ENCODE measurements at places on chromosomes 7 and 10.

GRCh38 chr7:15682751-15683245 lies 3.7 kb downstream of the MEOX2 start:
- DNase-seq, result no peak

DNA sequence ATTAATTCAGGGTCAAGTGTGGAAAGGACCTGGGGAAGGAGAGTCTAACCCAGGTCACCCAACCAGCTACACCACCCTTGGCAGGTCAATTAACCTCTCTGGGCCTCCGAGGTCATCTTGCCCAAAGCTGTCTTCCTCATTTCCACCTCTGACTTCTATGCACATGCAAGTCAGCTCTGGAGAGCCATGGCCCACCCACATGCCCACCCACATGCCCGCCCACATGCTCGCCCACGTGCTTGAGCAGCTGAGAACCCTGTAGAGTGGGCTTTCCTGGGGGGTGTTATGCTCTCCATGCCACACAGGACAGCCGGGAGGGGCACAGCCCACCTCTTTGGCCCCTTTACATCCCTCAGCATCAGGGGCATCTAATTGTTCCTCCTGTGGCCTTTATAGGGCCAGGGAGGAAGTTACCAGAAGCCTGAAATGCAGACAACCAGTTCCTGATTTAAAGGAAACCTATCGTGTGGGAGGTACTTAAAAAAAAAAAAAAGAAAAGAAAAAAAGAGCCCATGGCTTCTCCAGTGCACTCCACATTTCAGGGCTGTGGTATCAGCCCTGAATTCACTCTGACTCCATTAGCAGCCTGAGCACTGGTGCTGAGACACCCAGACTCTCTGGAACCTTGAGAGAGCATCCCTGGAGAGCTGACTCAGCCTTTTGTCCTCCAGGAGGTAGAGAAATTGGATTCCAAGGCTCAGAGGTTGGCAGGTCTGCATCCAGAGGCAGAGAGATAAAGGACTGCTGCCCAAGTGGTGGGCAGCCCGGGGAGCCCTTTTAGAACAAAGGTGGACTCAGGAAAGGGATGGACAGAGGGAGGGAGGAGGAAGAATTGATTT lies 176.2 kb upstream of the ZMIZ1 start:
- DNase-seq, result no peak

DNA sequence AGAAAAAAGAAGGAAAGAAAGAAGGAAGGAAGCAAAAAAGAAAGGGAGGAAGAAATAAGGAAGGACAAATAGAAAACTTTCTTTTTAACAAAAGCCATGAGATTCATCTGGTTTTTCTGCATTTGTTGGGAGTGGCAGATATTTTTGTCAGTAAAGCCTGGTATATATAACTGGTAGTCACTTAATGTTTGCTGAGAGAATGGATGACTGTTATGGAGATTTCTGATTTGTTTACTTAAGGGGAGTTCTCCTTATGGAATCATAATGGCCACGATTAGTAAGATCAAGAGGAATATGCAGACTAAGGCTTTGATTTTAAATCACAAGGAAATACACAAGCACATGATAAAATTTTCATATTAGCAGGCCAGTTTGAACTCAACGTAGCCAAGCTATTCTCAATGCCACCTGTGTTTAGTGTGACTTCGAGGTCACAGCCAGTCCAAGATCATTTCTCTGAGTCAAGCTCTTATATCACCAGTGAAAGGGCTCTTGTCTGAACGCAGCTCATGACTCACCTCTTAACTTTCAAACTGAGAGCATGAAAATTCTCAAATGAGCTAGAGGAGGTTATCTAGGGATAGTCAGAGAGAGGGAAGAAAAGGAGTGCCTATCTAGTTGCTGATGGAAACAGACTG lies 445.1 kb upstream of the ZMIZ1 start:
- no peak for DNase-seq

GRCh38 chr10:50312464-50313437 lies 61.4 kb upstream of the ASAH2 start:
- DNase-seq, result no peak

GRCh38 chr7:69625238-69625637 lies 27.0 kb downstream of the AUTS2 start:
- no peak for DNase-seq

DNA sequence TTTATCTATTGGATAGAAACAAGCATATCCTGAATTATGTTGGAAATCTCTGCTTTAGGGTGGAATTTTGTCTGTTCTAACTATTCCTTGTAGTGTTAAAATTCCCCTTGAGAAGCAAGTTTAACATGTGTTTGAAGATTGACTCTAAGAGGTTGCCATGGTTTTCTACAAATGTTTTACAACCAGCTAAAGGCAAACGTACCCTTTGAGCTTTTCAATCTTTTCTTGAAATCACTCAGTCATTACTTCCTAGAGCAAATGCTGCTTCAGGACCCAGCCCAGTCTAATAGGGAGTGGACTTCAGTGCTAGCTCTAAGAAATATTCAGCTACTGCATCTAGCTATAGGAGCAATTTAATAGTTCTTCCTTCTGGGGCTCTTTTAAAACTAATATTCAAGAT lies 118.8 kb upstream of the IFRD1 start:
- no peak for DNase-seq

GRCh38 chr10:88163572-88163971 lies 300.1 kb downstream of the PTEN start:
- no peak for DNase-seq

DNA sequence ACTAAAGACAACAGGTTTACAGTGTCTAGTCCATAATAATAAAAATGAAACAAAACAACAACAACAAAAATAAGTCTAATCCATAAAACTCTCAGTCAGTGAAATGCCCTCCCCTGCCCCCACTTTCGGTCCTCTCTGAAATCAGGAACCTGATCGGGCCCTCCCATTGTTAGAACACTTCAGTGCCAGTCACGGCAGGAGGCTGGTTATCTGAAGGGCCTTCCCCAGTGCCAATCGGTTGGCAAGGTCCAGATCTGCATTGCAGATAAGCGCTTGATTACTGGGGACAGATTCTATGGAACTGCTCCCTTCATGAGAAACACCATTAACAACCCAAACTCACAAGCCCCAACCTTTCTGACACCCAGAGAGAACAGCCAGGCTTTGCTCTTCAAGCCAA lies 72.2 kb upstream of the EEPD1 start:
- DNase-seq, result no peak

GRCh38 chr10:34237898-34238455 lies 577.1 kb downstream of the PARD3 start:
- DNase-seq, result no peak

- DNase-seq, result no peak
Observed at GRCh38 chr7:25732766-25733217, 419.2 kb upstream of the NFE2L3 start.

DNA sequence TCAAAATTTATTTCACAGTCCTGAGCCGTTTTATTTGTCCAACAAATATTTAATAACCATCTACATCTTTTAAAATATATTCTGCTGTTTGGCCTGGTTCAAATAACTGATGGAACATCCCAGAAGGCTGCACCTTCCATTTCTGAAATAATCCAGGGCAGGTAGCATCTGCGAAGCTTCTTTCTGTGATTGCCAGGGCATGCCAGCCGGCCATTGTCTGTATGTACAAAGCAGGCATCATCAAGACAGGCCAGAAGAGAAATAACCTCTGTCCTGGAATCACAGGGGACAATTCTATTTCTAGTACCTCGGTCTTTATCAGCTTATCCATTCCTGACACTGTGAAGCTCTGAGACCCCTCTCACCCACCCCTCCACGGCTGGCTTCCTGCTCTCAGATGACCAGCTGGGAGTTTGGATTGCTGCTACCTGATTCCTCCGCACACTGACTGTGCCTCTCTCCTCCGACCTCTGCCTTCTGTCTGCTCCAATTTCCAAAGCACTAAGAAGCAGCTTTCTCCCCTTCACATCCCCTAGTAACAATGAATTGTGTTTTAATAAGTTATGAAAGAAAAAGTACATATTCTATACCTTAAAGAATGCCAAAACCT lies 8.0 kb downstream of the DGKI start:
- DNase-seq, result no peak

DNA sequence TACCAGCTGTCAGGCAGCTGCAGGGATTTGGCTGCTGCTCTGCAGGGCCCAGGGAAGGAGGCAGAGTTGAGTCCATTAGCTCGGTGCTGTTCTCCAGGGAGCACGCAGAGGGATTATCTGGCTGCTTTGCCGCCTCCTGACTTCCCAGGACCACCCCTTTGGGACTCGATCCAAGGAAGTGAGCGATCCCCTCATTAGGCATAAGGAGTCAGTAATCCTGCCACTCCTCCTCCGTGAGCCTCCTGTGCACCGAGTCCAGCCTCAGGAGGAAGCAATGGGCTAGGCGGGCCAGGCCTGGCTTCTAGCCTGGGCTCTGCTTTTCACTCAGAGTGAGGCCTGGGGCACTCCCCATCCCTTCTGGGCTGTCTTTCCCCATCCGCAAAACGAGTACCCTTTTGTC lies 417.9 kb downstream of the RPS24 start:
- no peak for DNase-seq

DNA sequence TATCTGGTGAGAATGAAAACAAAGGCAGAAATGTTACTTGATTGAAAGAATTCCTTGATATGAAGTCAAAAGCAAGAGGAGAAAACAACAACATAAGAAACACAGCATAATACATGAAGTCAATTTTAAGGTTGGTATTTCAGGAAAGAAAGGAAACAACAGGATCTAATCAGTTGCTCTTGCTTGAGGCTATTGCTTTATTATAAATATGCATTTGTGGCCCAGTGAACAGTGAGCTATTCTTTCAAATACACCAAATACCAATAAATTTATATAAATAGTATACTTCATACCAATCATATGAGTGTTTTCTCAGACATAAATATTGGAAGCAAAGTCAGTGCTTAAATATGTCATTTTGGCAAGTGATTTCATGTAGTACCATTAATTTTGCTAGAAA lies 806.6 kb downstream of the NXPH1 start:
- no peak for DNase-seq

- DNase-seq, result no peak
Observed at GRCh38 chr10:13715100-13715499, 128.3 kb downstream of the PRPF18 start.

DNA sequence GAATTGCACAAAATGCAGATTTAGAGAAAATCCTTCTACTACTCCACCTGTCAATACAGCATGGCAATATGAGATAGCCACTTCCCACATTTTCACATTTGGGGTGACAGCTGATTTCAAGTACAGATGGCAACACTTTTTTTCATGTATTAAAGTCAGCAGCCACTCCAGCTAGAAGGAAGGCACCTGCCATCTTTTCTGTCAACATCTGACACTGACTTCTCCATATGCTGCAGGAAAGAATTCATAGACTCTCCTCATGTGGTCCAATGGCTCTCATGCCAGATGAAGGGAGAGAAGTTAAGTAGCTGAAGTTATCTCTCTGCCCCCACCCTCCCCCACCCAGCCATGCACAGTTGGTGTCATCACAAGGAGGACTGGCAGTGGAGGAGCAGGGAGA lies 912.0 kb downstream of the SORCS1 start:
- no peak for DNase-seq

DNA sequence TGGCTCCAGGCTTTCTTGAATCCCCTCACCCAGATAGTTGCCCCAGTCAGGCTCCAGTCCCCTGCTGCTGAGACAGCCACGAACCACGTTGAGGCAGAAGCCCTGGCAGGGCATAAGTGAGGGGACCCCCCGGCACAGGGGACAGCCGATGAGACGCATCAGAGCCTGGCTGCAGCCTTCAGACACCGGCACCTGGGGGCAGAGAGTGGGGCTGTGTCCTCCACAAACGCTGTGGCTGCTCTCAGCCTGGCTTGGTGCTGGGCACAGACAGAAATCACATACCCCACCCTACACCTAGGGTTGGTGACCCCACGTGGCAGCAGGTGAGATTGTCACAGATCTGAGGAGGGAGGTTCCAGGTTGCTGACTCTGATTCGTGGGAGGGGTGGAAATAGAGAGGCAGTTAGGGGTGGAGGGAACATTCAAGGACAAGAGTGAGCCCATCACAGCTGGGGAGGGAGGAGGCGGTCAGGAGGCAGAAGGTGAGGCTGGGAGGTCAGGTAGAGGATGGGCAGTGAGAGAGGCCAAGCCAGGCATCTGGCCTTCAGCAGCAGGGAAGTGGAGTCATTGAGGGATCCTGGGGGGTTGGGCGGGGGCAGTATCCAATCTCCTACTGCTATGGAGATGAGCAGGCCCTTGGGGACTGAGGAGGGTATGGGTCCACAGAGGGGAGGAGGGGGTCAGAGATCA lies 3.2 kb downstream of the GPC2 start:
- no peak for DNase-seq

DNA sequence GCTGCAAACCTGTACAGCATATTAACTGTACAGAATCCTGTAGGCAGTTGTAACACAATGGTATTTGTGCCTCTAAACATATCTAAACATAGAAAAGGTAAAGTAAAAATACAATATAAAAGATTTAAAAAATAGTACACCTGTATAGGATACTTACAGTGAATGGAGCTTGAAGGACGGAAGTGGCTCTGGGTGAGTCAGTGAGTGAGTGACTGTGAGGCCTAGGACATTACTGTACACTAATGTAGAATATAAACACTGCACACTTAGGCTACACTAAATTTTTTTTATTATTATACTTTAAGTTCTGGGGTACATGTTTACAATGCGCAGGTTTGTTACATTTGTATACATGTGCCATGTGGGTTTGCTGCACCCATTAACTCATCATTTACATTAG lies 97.3 kb upstream of the STK17A start:
- DNase-seq, result no peak

DNA sequence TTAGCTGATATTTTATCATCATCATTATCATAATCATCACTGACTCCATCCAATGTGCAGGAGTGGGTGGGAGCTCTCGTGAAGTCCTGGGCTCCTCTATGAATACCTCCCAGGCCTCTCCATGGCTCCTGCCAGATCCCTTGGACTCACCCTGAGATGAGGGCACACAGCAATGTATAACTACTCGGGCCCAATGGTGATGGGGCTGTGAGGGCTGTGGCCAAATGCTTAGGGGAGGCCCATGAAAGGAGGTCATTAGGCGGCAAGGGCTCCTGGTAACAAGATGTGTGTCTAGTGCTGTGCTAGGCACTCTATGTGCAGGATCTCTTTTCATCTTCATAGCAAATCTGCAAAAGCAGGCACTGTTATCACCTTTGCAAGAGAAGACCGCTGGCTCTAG lies 270.9 kb downstream of the GLRX3 start:
- DNase-seq, result no peak

DNA sequence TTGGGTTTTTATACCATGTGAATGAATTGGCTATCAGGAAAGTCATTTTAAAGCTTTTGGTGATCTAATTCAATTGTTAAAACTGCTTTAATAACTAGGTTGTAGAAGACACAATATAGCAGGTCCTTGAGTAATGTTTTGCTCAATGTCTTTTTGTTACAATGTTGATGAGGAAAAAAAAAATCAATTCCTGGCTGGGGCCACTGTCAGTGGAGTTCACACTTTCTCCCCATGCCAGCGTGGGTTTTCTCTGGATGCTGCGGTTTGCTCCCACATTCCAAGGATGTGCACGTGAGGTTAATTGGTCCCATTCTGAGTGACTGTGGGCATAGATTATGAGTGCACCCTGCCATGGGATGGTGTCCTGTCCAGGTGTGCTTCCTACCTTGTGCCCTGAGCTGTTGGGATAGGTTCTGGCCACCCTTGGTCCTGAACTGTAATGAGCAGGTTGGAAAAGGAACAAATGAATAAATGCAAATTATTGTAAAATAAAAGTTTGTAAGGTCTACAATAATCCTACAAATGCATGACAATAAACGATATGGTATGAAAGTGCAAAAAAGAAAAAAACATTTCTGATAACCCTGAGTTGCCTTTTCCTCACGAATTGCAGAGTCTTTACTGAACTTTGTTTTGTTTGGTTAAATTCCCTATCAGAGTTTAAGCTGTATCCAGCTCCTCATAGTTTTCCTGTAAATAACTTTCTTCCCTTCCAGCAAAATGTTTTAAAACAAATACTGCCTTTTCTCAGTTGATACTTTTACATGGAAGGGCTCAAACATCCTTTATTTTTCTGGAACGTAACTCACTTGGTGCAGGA lies 62.7 kb downstream of the AKR1C4 start:
- no peak for DNase-seq
